Peyer's patch (tissue), 4 donors: ENCODE measurements at places on chromosomes 6 and 20.

GRCh38 chr20:3614466-3614865 lies 48.7 kb downstream of the GFRA4 start:
- no peak for DNase-seq

GRCh38 chr6:45163952-45164766 lies 164.0 kb upstream of the RUNX2 start:
- DNase-seq: no peak

GRCh38 chr6:1461207-1461606 lies 71.8 kb downstream of the FOXF2 start:
- DNase-seq: no peak

DNA sequence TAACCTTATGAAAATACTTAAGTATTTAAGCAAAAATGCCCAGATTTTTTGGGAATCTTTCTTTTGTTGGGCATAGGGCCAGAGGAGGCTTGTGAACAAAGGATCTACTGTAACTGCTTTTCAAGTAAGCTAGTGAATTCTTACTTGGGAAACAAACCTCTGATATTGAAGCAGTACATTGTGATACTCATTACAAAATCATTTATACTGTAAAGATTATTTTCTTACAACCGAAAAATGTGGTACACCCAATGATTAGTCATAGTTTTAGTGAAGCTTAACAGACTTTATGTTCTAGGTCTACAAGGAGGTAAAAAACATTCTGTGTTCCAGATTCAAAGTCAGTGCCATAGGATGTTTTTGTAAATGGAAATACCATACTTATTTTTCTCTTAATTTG lies 272.9 kb upstream of the KCNQ5 start:
- no peak for DNase-seq

DNA sequence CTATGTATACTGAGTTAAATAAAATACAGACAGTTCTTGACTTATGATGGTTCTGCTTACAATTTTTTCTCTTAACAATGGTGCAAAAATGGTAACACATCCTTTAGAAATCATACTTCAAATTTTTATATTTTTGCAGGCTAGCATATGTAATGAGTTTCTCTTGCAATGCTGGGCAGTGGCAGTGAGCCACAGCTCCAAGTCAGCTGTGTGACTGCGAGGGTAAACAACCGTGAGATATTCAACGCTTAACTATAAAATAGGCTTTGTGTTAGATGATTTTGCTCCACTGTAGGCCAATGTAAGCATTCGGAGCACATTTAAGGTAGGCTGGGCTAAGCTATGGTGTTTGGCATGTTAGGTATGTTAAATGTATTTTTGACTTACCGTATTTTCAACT lies 136.1 kb downstream of the PLCB4 start:
- no peak for DNase-seq

GRCh38 chr6:7073821-7074525 lies 33.8 kb upstream of the RREB1 start:
- DNase-seq: peak; percentile 87

- DNase-seq: no peak
Measured at GRCh38 chr20:46683668-46683938, 5.6 kb downstream of the TP53RK start.

- DNase-seq: no peak
Measured at GRCh38 chr6:9766240-9766915, 648.5 kb downstream of the TFAP2A start.

DNA sequence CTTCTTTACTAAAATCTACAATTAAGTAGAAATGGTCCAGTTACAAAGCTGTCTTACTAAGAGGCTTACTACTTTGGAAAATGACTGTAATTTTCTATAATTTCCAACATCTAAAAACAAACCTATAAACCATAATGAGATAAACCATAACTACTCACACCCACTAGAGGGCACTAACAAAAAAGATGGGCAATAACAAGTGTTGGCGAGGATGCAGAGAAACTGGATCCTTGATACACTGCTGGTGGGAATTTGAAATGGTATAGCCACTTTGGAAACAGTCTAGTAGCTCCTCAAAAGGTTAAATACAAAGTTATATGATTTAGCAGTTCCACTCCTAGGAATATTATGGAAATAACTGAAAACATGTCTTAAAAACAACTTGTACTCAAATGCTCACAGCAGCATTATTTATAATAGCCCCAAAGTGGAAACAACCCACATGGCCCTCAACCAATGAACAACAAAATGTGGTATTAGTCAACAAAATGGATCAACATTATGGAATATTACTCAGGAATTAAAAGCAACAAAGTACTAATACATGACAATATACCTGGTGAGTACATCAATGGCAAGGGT lies 50.6 kb downstream of the GJA10 start:
- DNase-seq: no peak

DNA sequence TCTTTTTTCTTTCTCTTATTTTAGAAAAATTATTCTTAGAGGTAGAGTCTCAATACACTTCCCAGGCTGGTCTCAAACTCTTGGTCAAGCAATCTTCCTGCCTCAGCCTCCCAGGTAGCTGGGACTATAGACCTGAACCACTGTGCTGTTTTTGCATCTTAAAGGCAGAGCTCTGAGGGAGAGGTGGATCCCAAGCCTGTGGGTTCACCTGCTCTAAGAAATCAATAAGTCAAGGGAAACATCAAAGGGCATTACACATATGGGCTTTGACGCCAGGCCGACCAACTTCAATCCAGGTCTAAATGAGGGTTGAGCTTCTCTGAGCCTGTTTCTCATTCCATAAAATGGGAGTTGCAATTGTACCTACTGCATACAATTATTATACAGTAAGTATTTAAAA lies 223.9 kb downstream of the LY86 start:
- DNase-seq: no peak

GRCh38 chr20:31915491-31916280 lies 36.2 kb downstream of the PDRG1 start:
- no peak for DNase-seq

DNA sequence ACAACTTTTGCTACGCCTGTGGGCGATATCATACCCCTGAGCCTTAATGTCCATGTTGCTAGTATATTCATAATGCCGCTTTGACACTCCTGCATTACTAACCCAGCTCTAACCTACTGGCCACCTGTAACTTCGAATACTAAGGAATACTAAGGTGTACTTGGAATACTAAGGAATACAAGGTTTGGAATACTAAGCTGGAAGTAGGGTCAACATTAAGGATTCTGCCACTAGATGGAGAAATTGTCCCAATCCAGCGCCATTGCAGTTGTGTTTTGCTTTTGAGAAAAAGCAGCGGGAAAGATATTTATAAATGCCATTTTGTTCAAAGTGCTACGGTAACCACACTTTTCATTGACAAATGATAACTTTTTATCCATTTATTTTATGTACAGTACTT lies 10.7 kb downstream of the TBXT start:
- DNase-seq: no peak

DNA sequence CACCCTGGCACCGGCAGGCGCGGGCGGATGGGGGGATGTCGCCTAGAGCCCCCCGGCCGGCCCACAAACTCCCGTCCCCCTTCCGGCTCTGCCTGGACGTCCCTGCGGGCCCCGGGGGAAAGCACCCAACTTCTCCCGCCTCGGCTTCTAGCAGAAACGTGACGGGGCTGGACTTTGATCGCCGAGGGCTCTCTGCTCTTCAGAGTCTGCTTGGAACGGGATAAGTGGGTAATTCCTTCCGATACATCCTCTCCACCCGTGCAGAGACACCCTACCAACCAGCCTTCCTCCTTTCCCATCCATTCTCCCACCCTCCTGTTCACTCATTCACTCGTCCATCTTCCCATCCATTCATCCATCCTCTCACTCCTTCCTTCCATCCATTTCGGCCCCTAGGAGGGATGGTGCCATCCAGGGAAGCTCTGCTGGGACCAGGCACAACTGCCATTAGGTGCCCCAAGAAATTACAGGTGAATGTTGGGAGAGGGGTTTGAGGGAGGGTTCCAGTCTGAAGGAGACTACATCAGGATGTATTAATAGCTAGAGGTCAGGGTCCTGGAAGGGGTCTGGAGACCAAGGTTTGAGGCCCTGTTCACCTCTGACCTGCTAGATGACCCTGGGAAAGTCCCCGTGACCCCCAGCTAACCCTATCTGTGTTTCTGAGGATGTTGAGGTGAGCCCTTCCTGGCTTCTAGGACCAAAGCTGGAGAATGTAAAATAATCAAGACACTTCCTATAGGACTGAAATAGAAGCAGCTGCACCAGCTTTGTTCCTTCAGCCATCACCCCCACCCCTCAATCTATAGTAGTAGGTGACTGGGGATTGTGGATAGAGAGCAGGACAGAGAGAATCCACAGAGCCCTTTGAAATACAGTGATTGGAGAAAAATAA lies 538 bp downstream of the TTLL9 start:
- peak; percentile 66 for DNase-seq

- no peak for DNase-seq
Measured at GRCh38 chr6:142545147-142545546, 243.3 kb downstream of the ADGRG6 start.

DNA sequence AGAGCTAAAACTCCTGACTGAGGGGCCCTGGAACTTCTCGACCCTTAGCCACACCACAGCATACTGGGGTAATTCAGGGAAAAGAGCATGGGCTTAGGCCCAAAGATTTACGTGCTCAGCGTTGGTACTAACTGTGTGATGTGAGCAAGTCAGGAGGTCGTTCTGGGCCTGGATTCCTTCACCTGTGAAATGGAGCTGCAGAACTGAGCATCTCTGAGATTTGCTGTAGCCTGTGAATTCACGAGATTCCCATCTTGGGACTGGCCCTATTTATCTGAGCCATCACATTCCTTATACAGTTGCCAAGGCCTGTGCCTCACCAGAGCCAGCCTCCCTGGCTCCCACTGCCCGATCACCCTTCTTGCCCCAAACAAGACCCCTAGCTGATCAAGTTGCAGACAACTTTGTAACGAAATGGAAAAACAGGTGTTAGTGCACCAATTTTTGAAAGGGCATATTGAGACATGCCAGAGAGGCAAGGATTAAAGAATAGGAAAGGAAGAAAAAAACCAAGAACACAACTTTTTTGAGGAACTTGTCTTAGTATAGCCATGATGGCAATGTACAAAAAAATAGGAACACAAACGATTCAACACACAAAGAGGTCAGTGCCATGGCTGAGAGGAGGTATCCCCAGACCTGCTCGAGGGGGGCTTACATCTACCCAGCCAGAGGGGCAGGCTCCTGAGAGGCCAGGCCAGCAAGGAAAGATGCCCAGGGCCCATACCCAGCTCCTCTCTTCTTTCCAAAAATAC lies 323.0 kb upstream of the JARID2 start:
- DNase-seq: no peak

GRCh38 chr6:93786474-93787330 lies 367.3 kb upstream of the EPHA7 start:
- DNase-seq: no peak

DNA sequence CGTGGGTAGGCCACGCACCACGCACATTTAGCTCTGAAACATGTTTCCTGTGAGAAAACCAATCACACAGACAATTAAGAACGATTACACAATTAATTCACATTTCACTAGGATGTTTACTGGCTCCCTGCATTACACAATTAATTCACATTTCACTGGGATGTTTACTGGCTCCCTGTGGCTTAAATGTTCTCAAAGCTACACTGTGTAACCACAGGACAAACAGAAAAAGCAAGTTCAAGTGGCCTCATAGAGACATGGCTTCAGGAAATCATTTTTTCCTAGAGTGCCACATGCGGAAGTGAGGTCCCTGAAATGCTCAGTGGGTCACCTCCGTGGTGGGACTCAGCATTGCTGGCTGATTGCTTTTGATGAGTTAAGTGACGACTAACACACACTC lies 61.7 kb upstream of the XRN2 start:
- no peak for DNase-seq

DNA sequence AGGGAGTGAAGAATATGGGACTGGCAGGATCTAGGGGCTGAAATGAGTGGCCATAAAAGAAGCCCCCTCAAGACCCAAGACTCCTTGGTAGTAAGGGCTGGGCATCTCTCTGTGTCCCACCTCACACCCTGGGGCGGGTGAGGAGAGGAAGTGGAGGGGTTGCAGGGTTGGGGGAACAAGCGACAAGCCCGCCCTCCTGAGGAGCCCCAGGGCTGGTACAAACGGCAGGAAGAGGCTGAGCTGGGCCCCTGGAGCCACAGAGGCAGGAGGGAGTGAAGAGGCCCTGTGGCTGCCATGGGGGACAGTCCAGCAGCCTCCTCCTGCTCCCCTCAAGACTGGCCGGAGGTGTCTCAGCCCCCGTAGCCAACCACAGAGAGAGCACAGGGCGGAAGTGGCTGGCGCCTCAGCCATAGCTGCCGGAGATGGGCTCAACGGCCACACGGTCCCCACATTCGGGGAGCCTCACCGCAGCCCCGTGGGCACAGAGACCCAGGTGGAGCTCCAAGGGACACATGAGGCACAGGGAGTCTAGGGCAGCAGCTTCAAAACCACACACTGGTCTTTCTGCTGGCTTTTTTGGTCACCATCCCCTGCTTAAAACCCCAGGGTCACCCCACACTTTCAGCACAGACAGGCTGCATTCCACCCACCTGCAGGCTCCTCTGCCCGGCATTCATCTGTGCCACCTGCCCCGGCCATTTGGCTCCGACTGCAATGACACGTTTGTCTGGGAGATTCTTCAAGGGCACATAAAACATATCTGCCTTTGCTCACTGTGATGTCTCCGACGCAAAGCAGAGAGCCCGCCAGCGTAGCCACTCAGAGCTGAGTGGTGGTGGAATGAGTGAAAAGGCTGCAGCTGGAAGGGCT lies 524 bp downstream of the C20orf203 start:
- DNase-seq: peak; percentile 65

GRCh38 chr6:22682979-22683378 lies 113.6 kb downstream of the HDGFL1 start:
- no peak for DNase-seq

DNA sequence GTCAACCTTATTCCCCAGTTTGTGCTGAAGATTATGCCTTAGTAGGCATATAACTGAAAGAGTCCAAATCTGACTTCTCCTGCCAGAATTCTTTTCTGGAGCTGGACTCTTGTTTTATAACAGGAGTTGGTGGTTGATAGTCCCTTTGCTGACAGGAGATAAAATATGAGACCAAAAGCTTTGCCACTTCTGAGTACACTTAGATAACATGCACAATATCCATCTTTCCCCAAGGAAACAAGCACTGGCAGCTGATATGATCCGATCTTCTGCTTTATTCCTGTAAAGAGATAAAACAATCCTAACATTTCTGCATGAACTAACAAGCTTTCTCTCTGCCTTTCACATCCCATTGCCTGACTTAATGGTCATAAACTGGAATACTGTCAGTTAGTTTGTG lies 1265.4 kb upstream of the ADGRB3 start:
- DNase-seq: no peak
